Stimulated activated CD4-positive, alpha-beta T cell treated with anti-CD3 and anti-CD28 coated beads, TNF-alpha, amount 100 ng/mL, for 48 hours (primary cell): ENCODE measurements at places on chromosomes 7 and 10.

GRCh38 chr10:129784291-129784690, 179.8 kb downstream of the EBF3 start:
- no peak for DNase-seq

DNA sequence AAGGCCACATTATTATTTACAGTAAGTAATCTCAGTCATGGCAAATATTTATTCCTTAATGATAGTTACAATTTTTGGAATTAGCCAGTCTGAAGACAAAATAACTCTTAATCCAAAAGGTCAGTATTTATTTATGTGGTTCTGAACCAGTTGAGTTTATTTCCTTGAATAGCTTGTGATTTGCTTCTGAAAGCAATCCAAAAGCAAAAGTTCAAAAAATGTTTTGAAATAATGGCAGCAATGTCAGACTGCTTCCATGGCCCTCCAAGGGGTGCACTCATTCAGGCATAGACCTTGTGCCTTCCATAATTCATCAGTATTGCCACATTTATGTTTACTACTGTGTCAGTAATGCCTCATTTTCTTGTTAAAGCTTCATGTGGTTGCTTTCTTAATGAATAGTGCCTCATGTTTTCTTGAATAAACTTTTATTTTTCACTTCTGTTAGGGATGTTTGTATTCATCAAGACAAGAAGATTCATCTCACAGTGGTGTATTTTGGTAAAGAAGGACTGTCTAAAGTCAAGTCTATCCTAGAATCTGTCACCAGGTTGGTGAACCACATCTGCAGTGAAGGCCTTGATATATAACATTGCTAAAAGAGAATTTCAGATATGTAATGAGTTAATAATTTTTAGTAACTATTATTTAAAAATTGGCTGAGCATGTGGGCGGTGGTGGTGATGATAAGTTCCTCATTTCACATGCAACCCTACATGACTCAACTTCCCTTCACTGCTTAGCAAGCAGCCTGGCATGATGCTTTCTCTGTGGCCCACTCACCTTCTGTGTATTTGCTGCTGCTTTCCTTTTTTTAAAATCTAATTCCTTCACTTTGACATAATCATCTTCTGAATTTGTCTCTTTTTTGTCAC, 22.0 kb downstream of the CSGALNACT2 start:
- no peak for DNase-seq

DNA sequence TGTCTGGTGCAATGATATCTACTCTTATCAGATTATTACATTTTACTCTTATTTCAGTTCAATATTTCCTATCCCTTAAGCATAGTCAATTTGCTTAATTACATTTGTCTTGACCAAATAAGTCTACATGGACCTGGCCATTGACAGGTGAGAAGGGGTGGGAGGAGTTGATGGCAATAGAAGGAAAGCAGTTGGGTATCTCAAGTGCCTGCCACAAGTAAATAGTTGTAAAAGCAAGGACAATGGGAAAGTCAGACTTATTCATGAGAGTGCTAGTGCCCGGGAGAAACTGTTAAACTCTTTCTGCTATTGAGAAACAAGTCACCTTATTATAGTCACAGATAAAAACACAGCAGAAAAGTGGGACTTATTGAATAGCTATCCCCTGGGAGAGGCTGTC, 32.4 kb upstream of the HGF start:
- DNase-seq, result no peak

DNA sequence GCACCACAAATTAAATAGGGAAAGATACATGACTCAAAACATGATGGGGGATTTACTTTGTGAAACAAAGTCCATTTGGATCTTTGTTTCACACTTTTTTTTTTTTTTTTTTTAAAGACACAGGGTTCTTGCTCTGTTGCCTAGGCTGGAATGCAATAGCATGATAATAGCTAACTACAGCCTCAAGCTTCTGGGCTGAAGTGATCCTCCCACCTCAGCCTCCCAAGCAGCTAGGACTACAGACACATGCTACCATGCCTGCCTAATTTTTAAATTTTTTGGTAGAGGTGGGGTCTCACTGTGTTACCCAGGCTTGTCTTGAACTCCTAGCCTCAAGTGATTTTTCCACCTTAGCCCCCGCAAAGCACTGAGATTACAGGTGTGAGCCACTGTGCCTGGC, 172.6 kb upstream of the KLF14 start:
- DNase-seq, result no peak

DNA sequence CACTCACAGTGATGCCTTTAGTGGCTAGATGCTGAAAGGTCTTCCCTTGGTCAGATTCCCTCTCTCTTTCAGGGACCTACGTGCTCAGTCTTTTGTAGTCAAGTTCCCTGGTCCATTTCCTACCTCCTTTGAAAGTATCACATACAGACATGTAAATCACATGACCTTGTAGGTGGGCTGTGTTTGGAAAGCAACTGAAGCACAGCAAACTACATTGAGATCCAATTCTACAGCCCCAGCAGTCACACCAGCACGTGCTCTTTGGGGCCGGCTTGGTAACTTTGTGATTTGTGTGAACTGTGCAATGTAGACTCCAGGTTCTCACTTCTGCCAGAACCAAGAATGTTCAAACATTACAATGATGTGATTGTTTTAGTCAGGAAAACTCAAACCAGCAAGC, 89.7 kb upstream of the PLPP4 start:
- no peak for DNase-seq
